Cardiac septum (tissue), 1 donor: ENCODE measurements at places on chromosomes 4 and X. TPM values are rescaled to one million over a fixed set of nuclear protein-coding genes. Genes with fewer than 3 reads are reported as not detected.

KLKB1 gene
- total RNA-seq, result 0.89 TPM

SUV39H1 gene
- 2.5 TPM for total RNA-seq

PCDH11X gene
- total RNA-seq, result 0.24 TPM

CRMP1 gene
- 1.9 TPM for total RNA-seq

RNF175 gene
- total RNA-seq, result 1.00 TPM

ADGRG2 gene
- 0.35 TPM for total RNA-seq

BEX3 gene
- total RNA-seq, result 80.2 TPM

NSG1 gene
- 2.6 TPM for total RNA-seq

ZDHHC15 gene
- 2.0 TPM for total RNA-seq

FANCB gene
- 0.46 TPM for total RNA-seq

MAGEC1 gene
- not detected for total RNA-seq

THAP6 gene
- total RNA-seq, result 22.6 TPM

NEIL3 gene
- 0.16 TPM for total RNA-seq

DMRTC1B gene
- not detected for total RNA-seq

MAGT1 gene
- 47.6 TPM for total RNA-seq

PRRG1 gene
- total RNA-seq, result 9.8 TPM

PGRMC2 gene
- total RNA-seq, result 61.9 TPM

BEND2 gene
- total RNA-seq, result 0.24 TPM

GPR119 gene
- not detected for total RNA-seq

AKAP17A gene
- total RNA-seq, result 19.9 TPM

NMU gene
- not detected for total RNA-seq

CXCL1 gene
- 0.86 TPM for total RNA-seq

CDX4 gene
- total RNA-seq, result not detected

ADH1B gene
- 12.6 TPM for total RNA-seq

SSX4 gene
- not detected for total RNA-seq

SSX3 gene
- not detected for total RNA-seq

SMIM14 gene
- 12.1 TPM for total RNA-seq

RHOXF1 gene
- total RNA-seq, result not detected

PITX2 gene
- total RNA-seq, result 1.0 TPM

OR13H1 gene
- not detected for total RNA-seq

NDNF gene
- 5.1 TPM for total RNA-seq

POLN gene
- 2.3 TPM for total RNA-seq

BMPR1B gene
- total RNA-seq, result 1.5 TPM

TEX13C gene
- total RNA-seq, result not detected

XG gene
- total RNA-seq, result 2.6 TPM

LIN54 gene
- 7.4 TPM for total RNA-seq

PRSS48 gene
- not detected for total RNA-seq

SYTL5 gene
- total RNA-seq, result 4.5 TPM

SPARCL1 gene
- total RNA-seq, result 202 TPM

MAGEE2 gene
- total RNA-seq, result not detected

RIPPLY1 gene
- total RNA-seq, result not detected

TRIM2 gene
- 23.4 TPM for total RNA-seq

CCDC110 gene
- 0.67 TPM for total RNA-seq

DMP1 gene
- not detected for total RNA-seq

ADH4 gene
- not detected for total RNA-seq

RBMXL3 gene
- not detected for total RNA-seq

NSD2 gene
- 60.4 TPM for total RNA-seq

SAGE1 gene
- total RNA-seq, result not detected

CNKSR2 gene
- 1.00 TPM for total RNA-seq

LRCH2 gene
- 1.2 TPM for total RNA-seq

CITED1 gene
- 2.1 TPM for total RNA-seq

PDLIM5 gene
- 1,256 TPM for total RNA-seq

PLXNA3 gene
- total RNA-seq, result 46.9 TPM
